H1 (cell line): ENCODE measurements at places on chromosomes 12 and 14. TPM values are rescaled to one million over a fixed set of nuclear protein-coding genes. Genes with fewer than 3 reads are reported as not detected.

CLEC4E gene
- not detected in 2 replicates for total RNA-seq

GRCh38 chr12:9687228-9687627 is 17.7 kb downstream of the CLEC2D start:
- no peak for DNase-seq

FAR2 gene
- total RNA-seq, result 24.1 and 25.3 TPM in 2 replicates

SERPINA10 gene
- total RNA-seq, result not detected in 2 replicates

PLEKHD1 gene
- total RNA-seq, result 0.48 and 0.67 TPM in 2 replicates

GRCh38 chr14:33668066-33668465 is 282.8 kb downstream of the EGLN3 start:
- no peak for DNase-seq
